ENCODE measurements at places on chromosomes 12 and 14.

- no peak for DNase-seq
These were observed 202.8 kb upstream of the STXBP6 start for GRCh38 chr14:25252793-25253192.

DNA sequence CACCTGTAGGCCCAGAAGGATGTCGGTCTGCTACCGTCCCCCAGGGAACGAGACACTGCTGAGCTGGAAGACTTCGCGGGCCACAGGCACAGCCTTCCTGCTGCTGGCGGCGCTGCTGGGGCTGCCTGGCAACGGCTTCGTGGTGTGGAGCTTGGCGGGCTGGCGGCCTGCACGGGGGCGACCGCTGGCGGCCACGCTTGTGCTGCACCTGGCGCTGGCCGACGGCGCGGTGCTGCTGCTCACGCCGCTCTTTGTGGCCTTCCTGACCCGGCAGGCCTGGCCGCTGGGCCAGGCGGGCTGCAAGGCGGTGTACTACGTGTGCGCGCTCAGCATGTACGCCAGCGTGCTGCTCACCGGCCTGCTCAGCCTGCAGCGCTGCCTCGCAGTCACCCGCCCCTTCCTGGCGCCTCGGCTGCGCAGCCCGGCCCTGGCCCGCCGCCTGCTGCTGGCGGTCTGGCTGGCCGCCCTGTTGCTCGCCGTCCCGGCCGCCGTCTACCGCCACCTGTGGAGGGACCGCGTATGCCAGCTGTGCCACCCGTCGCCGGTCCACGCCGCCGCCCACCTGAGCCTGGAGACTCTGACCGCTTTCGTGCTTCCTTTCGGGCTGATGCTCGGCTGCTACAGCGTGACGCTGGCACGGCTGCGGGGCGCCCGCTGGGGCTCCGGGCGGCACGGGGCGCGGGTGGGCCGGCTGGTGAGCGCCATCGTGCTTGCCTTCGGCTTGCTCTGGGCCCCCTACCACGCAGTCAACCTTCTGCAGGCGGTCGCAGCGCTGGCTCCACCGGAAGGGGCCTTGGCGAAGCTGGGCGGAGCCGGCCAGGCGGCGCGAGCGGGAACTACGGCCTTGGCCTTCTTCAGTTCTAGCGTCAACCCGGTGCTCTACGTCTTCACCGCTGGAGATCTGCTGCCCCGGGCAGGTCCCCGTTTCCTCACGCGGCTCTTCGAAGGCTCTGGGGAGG lies at the start of gene LTB4R:
Gene LTB4R, plus strand, starts transcription at position 857 of the 959 bp plus-strand sequence. CDS start 4,150 bp downstream, outside the sequence.
- peak; percentile 77 for DNase-seq

- DNase-seq, result no peak
These were observed 24.1 kb upstream of the CD69 start for GRCh38 chr12:9784816-9785215.

- DNase-seq, result no peak
These were observed 30.8 kb downstream of the ADCK1 start for GRCh38 chr14:77830692-77831091.

DNA sequence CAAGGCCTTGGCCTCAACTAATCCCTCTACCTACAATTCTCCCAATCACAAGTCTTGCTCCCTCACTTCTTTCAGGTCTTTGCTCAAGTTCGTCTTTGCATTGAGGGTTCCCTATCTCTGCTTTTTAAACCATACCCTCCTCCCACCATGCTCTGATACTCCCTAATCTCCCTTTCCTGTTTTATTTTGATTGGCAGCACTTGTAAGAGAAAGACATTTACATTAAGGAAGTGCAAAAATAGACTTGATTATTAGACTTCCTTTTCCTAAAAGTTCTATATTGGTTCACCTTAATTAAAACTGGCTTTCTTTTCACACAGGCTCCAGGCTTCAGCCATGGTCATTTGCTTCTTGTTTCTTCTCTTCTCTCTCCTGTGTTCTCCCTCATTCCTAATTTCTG lies 18.3 kb upstream of the WIF1 start:
- no peak for DNase-seq

DNA sequence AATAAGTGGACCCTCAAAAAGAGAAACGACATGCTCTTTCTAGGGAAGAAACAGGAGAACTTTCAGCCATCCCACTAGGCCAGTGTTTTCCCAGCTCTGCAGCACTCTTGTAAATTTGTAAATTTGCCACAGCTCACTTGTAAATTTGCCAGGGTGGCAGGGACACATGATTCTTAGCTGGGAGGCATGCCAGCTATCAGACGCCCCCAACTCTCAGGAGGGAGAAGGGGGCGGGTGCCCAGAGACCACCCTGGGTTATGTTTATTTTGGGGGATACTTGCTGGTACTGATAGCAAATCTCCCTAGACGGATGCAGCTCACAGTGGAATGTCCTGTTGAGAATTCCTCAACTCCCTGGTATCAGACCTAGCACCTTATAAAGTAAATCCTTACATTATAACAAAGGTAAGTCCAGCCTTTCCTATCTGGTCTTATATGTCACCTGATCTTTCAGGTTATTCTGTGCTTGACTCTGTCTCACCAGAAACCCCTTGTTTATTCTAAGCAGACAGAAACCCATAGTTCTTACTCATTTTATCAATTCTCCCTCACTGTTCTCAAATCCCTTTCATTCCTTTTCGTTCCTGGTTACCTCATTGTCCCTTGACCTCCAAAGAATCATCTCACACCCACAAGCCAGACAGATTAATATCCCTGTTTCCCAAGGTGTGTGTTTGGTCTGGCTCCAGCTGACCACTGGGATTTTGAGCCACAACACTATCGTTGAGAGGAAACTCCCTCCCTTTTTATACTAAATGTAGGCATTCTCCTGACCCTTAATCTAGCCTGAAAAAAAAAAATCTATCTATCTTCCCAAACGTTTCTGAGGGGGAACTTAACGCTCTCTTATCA lies 69.3 kb upstream of the HMGA2 start:
- DNase-seq, result no peak

DNA sequence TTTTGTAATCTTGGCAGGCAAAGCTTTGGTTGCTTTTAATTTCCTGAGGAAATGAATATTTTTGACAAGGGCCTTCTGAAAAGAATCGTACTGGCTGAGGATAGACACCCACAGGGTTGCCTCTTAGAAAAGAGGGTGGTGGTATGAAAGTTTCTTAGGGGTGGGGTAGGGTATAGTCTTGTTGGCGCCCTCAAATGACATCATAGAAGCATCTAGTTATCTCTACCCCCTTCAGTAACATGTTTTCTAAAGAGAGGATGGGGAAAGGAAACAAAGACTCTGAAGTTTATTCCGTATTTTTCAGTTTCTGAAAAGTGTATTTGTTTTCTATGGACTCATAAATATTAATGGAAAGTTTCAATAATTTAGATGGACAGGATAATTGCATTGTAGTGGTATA lies 13.7 kb downstream of the PRKCH start:
- no peak for DNase-seq

GRCh38 chr12:15151161-15152091 lies 69.8 kb downstream of the RERG start:
- DNase-seq, result no peak

DNA sequence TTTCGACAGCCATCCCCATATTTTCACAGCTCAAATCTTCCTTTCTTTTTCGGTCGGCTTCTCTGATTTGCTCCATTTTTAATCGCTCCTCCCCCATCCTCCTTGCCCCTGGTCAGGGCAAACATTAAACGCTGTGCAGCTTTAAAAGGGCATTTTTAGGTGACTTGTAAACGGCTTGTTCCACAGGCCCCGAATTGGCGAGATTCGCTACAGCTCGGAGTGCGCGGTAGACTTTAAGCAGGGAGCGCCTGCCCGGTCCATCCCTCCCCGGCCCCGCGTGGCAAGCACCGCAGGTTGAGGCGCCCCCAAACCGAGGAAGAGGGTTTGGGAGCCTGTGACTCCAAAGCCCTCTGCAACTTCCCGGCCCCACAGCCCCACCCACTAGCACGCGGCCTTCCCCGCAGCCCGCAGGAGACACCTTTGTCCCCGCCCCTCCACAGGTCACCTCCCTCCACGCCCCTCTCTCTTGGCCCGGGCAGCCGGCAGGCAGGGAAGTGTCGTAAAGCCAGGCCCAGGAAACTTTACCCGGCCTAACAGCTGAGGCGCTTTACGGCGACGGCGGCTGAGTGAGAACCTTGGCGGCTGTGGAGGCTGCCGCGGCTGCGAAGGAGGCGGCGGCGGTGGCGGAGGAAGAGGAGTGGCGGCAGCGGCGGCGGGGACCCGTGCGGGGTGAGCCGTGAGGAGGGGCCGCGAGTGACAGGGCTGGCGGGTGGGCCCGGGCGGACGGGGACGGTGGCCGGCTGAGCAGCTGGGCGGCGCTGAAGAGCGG lies at the start of gene NAA30:
Gene NAA30, plus strand, starts transcription at position 550 of the 769 bp plus-strand sequence. CDS start 372 bp downstream, outside the sequence.
- peak; percentile 88 for DNase-seq

DNA sequence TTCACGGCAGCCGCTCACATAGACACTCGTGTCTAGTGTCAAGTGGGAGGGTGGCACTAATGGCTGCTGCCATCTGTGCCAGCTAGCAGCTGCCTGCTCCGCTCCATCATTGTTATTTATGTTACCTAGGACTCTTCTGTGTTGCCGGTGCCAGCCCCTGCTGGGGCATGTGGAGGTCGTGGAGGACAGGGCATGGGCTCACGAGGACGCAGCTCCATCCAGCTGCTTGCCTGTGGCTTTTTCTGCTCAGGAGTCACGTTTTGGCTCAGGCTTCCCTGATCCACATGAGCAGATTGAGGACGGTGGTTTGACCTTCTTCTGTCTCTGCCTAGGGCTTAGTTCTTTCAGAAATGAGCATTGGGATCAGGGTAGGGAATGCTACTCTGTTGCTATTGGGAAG lies 31.2 kb downstream of the TPCN1 start:
- no peak for DNase-seq

Data from activated naive CD4-positive, alpha-beta T cell treated with anti-CD3 and anti-CD28 coated beads, Interleukin-2, amount 50 U/mL, for 72 hours (primary cell).